Camera-type eye (tissue), 1 donor: ENCODE measurements at places on chromosomes 4 and X. TPM values are rescaled to one million over a fixed set of nuclear protein-coding genes. Genes with fewer than 3 reads are reported as not detected.

The PRR32 gene
- 0.60 TPM for total RNA-seq

The PSAPL1 gene
- 0.05 TPM for total RNA-seq

The PRSS48 gene
- not detected for total RNA-seq

The NUDT10 gene
- 13.7 TPM for total RNA-seq

The CCNA2 gene
- total RNA-seq = 22.1 TPM

The SOWAHB gene
- 1.3 TPM for total RNA-seq

The USP51 gene
- 9.1 TPM for total RNA-seq

The LEF1 gene
- total RNA-seq = 19.6 TPM

The TMEM271 gene
- total RNA-seq = 1.3 TPM

The JAKMIP1 gene
- 4.6 TPM for total RNA-seq

The PUDP gene
- total RNA-seq = 13.8 TPM

The DIPK2B gene
- total RNA-seq = 13.6 TPM

The DMD gene
- 132 TPM for total RNA-seq

The RNF113A gene
- 15.6 TPM for total RNA-seq

The MAGEA9B gene
- total RNA-seq = not detected

The RTL3 gene
- 0.16 TPM for total RNA-seq

The ARR3 gene
- total RNA-seq = 9.8 TPM

The SLIT2 gene
- 46.3 TPM for total RNA-seq

The NPFFR2 gene
- 3.2 TPM for total RNA-seq

The GPRIN3 gene
- 33.2 TPM for total RNA-seq

The PABPC4L gene
- 8.8 TPM for total RNA-seq

The BOD1L1 gene
- 84.6 TPM for total RNA-seq

The EMCN gene
- 29.1 TPM for total RNA-seq

The KIAA1210 gene
- total RNA-seq = 0.33 TPM

The GK gene
- 12.8 TPM for total RNA-seq

The ZCCHC12 gene
- 14.9 TPM for total RNA-seq

The TBC1D8B gene
- 18.3 TPM for total RNA-seq

The TMEM255A gene
- total RNA-seq = 3.4 TPM

The TLR2 gene
- total RNA-seq = 8.7 TPM

The NSUN7 gene
- total RNA-seq = 10.5 TPM

The ADGRG2 gene
- total RNA-seq = 12.8 TPM

The DNASE1L1 gene
- total RNA-seq = 17.3 TPM

The HPGD gene
- 11.9 TPM for total RNA-seq

The PDCL2 gene
- total RNA-seq = not detected

The CTAG1B gene
- total RNA-seq = not detected

The TCEANC gene
- total RNA-seq = 10.4 TPM

The GRIA2 gene
- total RNA-seq = 46.6 TPM

The KCTD8 gene
- 9.3 TPM for total RNA-seq

The ALB gene
- total RNA-seq = 0.71 TPM

The RPS6KA3 gene
- 48.5 TPM for total RNA-seq

The FHDC1 gene
- 9.0 TPM for total RNA-seq

The STAP1 gene
- 0.44 TPM for total RNA-seq

The SLC10A4 gene
- 3.1 TPM for total RNA-seq

The NAP1L3 gene
- 48.2 TPM for total RNA-seq

The MAGEA10 gene
- not detected for total RNA-seq

The LIMCH1 gene
- 125 TPM for total RNA-seq

The SYTL5 gene
- 4.1 TPM for total RNA-seq

The NUDT6 gene
- 9.0 TPM for total RNA-seq

The PAPSS1 gene
- total RNA-seq = 72.8 TPM

The CLCN4 gene
- 53.7 TPM for total RNA-seq

The IQSEC2 gene
- total RNA-seq = 8.9 TPM

The VCX3A gene
- not detected for total RNA-seq

The SLC9B1 gene
- total RNA-seq = 6.9 TPM
